Memory B cell (primary cell): ENCODE measurements at places on chromosomes 3 and 15.

DNA sequence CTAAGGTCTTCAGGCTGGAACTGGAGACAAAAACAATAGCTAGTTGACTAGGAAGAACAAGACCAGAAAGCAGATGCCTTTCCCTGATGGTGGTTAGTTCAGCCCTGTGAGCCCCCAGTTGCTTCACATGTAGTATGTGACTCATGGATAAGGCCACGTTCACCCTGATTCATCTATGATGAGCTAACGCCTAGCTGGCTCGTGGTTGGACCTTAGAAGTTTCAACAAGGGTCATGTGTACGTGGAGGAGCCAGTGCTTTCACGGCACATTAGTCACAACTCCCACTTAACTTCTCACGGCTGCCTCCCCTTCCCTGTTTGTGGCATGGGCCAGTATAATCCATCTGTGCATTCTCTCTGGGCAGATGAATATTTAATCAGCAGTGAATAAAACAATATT lies 20.6 kb downstream of the COL8A1 start:
- DNase-seq: no peak

GRCh38 chr3:181707980-181708379 lies 3.7 kb upstream of the SOX2 start:
- no peak for DNase-seq

DNA sequence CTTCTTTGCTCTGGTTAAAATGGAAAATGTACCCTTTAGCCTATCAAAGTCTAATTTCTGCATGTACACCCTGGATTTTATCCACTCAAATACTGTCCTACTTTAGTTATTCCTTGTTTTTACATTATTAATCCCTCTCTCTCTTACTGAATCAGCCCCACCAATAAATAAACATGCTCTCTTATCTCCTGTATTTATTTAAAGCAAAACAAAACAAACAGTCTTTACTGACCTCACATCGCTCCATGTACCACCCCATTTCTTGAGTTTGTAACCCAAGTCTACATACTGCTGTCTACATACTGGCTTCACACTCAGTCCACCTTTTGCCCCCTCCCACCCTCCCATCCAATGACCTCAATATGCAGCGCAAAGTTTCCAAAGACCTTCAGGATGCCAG lies 113.3 kb upstream of the RORA start:
- DNase-seq: no peak

DNA sequence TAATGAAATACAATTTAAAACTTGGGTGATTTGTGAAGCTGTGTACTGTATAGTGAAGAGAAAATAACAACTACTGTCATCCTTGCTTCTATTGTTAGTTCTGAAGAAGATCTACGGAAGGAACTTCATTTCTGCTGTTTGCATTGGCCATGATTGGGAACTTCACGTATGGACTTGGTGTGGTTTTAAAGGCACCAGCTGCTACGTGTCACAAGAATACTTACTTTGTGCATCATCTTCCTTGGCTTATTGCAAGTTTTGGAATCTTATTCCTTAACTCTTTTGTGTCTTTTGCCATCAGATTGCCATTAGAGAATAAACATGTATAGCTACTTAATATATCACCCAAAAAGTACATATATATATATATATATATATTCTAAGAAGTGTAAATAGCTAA lies 75.0 kb upstream of the VEPH1 start:
- no peak for DNase-seq

- no peak for DNase-seq
Observed at GRCh38 chr3:127684871-127685707, 12.3 kb downstream of the ABTB1 start.

DNA sequence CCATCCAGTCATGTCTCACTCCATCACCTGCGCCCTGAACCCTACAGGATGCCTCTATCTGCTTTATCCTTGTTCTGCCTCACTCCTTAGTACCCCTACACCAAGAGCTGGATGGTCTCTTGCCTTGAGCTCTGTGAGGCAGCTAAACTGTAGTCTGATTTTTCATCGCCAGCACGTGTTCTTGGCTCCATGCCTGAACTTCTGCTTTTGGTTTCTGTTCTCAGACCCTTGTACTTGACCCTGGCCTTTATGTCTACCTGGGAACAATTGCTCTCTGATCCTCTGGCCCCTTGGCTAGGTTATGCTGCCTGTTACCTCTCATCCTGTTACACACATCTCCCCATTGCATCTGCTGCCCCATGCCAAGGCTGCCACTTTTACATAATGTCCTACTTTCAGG lies 318.0 kb upstream of the LMCD1 start:
- peak; percentile 1 for DNase-seq

- no peak for DNase-seq
Observed at GRCh38 chr3:112611752-112612515, 29.0 kb downstream of the CCDC80 start.

- no peak for DNase-seq
Observed at GRCh38 chr15:58627701-58628100, 121.8 kb downstream of the ADAM10 start.

- no peak for DNase-seq
Observed at GRCh38 chr15:68546318-68546717, 32.5 kb upstream of the CORO2B start.

DNA sequence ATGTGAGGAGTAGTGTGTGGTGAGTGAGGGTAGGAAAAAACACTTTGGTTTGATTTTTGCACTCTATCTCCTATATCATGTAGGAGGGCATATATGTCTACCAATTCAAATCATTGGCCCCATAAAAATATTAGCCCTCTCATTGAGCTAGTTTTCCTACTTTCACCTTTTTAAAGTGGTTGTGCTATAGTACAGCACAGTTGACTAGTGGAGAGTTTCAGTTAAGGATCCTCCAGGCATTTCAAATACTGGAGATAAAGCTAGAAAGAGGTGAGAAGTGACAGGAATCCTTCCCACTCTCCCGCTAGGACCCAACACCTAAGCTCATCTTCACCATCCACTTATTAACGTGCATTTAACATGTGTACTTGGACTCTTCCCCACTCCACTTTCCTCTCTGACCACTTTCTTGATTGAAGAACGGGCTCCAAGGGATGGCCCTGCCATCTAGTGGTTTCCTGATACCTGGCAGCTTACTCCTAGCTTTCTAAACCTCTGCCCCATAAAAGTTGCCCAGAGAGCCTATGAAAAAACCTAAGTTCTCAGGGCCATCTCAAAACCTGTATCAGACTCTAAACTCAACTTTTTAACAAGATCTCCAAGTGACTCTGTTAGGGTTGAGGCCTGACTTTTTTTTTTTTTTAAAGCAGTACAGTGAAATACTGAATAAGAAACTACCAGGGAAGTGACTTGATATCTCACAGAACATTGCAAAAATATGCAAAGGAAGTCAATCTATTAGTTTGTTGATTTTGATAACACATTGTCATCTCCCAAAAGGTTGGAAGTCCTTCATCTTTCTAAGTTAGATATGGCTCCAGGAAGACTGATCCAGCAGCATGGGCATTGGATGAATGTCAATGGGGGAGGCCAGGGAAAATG lies 17.9 kb downstream of the IL12A start:
- DNase-seq: no peak

DNA sequence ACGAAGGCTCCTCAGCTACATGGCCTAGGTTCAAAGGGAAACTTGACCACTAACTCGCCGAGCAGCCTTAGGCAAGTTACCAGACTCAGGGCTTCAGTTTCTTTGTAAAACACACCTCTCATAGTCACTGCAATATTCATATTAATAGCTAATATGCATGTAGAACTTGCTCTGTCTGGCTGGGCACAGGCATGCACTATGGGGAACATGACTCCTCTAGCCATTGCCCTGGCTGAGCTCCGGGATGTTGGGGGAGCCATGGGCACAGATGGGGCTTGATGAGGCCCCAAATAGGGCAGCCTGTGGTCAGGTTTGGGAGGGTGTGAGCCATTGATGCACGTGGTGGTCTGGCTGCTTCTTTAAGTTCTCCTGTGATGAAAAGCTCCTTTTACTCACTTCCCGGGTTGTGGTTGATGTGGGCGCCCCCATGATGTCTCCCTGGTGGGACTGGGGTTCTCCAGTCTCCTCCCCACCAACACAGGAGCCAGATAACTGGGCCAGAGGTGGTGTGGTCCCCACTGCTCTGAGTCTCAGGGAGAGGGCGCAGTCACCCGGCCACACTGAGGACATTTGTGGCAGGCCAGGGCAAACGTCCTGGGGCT lies 29.4 kb upstream of the DUSP7 start:
- DNase-seq: no peak

GRCh38 chr3:52671676-52672075 lies 14.0 kb downstream of the PBRM1 start:
- no peak for DNase-seq

GRCh38 chr15:79455361-79455760 lies 23.2 kb downstream of the MINAR1 start:
- no peak for DNase-seq

GRCh38 chr3:39980781-39981180 lies 171.4 kb downstream of the MYRIP start:
- DNase-seq: no peak

DNA sequence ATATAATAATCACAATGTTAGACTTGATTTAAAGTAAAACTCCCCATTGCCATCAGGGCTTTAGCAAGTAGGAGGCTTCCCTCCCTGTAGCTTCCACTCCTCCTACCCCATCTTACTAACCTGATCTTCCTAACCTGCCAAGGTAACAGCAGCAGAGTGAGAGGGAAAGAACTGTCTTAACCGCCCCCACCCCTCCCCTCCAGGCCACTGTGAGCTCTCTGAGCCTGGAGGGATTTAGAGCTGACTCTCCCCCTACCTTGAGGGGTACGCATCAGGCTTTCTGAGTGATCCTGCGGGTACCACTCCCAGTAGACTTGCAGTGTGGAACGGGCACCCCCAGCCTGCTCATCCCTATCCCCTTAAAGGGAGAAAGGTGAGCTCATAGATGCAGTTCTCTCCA lies 11.4 kb upstream of the PRSS50 start:
- peak; percentile 6 for DNase-seq

GRCh38 chr3:52856666-52857065 lies 21.8 kb upstream of the MUSTN1 start:
- DNase-seq: no peak

- no peak for DNase-seq
Observed at GRCh38 chr3:163056874-163057497, 1560.4 kb downstream of the OTOL1 start.

DNA sequence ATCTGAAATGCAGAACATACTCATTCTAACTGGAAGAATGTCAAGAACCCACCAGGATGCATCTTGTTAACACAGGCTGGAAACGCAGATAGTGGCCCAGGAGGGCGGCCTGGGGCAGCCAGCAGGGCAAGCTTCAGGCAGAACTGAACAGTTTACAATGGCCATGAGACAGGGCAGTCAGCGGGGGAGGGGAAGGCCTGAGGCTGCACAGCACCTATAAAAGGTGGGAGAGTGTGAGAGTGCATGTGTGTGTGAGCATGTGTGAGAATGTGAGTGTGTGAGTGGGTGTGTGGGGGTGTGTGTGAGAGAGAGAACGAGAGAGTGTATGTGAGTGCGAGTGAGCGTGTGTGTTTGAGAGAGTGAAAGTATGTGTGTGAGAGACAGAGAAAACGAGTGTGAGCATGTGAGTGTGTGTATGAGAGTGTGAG lies 26.8 kb upstream of the SLCO2A1 start:
- no peak for DNase-seq

DNA sequence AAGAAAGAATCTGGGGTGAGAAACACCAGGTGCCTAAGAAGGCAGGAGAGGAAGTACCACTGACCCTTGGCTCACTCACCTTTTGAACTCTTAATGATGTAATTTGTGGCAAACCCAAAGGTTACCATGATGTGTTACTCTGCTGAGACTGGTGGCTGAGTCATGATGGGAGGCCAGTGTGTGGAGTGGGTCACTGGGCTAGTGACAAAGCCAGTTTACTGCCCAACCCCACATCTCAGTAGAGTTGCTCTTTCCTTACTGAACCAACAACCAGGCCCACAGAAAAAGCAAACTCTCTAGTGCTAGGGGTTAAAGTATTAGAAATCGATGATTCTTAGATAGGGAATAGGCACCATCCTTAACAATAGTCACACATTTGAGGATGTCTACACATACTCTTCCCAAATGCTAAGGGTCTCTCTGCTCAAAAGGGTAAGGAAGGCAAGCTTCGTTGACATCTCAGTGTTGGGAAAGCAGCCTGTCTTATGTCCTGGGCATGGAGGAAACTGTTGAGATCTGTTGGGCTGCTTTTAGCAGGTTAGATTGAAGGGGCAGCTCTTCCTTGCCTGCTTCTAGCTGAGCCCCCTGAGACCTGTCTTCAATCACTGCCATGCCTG lies 3.1 kb downstream of the RBP2 start:
- no peak for DNase-seq
